Muscle of leg (tissue), 16 donors: ENCODE measurements at places on chromosomes 1 and 21. TPM values are rescaled to one million over a fixed set of nuclear protein-coding genes. Genes with fewer than 3 reads are reported as not detected.

The LSM10 gene
- polyA plus RNA-seq = 24.7 TPM

The KLHDC8A gene
- 0.28 TPM for polyA plus RNA-seq

The WNT4 gene
- 4.3 TPM for polyA plus RNA-seq

The AADACL3 gene
- not detected for polyA plus RNA-seq

The CAMSAP2 gene
- 18.1 TPM for polyA plus RNA-seq

The IL10 gene
- 0.54 TPM for polyA plus RNA-seq

The TBX19 gene
- 1.5 TPM for polyA plus RNA-seq

The ASCL5 gene
- polyA plus RNA-seq = 0.16 TPM

The ZNF669 gene
- polyA plus RNA-seq = 7.0 TPM

The SMCP gene
- not detected for polyA plus RNA-seq

The C1orf87 gene
- polyA plus RNA-seq = 0.65 TPM

The FCMR gene
- 1.5 TPM for polyA plus RNA-seq

The FMOD gene
- 69.0 TPM for polyA plus RNA-seq

The BEST4 gene
- 0.37 TPM for polyA plus RNA-seq

The WDR4 gene
- 8.6 TPM for polyA plus RNA-seq

The FBXO2 gene
- polyA plus RNA-seq = 0.09 TPM
